GM23248 (cell line): ENCODE measurements at places on chromosomes 11 and 22.

- no peaks in the 10 kb centered on the region for H3K36me3 ChIP-seq
- no peak overlapping the region for H3K27ac ChIP-seq
- H3K4me1 ChIP-seq, result peaks cover 5% of the 10 kb centered on the region; the same call in 1 of the 2 replicates
- H3K4me3 ChIP-seq, result no peak overlapping the region
- no peaks in the 10 kb centered on the region for H3K27me3 ChIP-seq
- DNase-seq, result no peak
Measured at GRCh38 chr11:36581536-36581935, 12.8 kb upstream of the IFTAP start.

DNA sequence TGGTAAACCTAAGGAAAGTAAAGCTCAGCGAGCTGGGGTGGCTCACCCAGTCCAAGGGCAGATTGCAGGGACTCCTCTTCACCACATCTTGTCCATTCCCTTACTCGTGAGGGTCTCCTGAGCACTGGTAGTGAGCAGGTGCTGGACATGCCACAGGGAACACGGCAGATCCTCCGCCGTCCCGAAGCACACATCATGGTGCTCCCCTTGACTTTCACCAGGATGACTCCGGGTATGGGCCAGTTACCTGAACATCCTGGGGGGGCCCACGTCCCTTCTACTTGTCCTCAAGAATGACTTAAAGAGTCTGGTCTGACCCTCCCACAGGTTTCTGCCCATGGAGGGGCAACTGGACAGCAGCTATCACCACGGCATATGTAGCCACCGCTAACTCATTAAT is 8.0 kb upstream of the SF1 start:
- no peaks in the 10 kb centered on the region for H3K27me3 ChIP-seq
- H3K4me3 ChIP-seq, result no peak overlapping the region
- H3K4me1 ChIP-seq, result no peaks in the 10 kb centered on the region
- H3K27ac ChIP-seq, result no peak overlapping the region
- no peak for DNase-seq

GRCh38 chr11:47160753-47161133 is 15.9 kb downstream of the ARFGAP2 start:
- no peak for DNase-seq
- no peak overlapping the region for H3K4me3 ChIP-seq
- no peaks in the 10 kb centered on the region for H3K27me3 ChIP-seq

GRCh38 chr11:43712676-43713075 is 32.1 kb downstream of the HSD17B12 start:
- H3K4me1 ChIP-seq, result no peaks in the 10 kb centered on the region
- peak; percentile 5 for DNase-seq
- no peaks in the 10 kb centered on the region for H3K27me3 ChIP-seq
- H3K36me3 ChIP-seq, result no peaks in the 10 kb centered on the region
- no peak overlapping the region for H3K4me3 ChIP-seq

- no peaks in the 10 kb centered on the region for H3K4me1 ChIP-seq
- no peak overlapping the region for H3K4me3 ChIP-seq
- no peak overlapping the region for H3K27ac ChIP-seq
- no peaks in the 10 kb centered on the region; the same call in 1 of the 2 replicates for H3K36me3 ChIP-seq
- no peak for DNase-seq
Measured at GRCh38 chr11:4085575-4085974, 9.0 kb upstream of the RRM1 start.

DNA sequence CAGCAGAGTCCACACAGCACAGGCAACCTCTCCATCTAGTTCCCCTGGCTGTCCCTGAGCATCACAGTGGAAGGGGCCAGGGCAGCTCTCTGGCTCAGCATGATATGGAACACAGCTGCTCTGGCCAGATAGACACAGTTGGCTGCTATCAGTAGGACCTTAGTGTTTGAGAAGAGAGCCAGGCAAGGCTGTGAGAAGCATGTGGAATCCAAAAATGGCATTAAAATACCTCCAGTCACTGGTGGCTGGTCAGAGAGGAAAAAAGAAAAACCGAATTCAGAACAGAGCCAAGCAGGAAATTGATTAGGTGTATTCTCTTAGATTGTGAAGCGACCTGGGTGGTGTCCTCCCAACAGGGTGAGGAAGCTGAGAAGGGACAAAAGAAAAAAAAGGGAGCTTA is 27.9 kb downstream of the SERPINH1 start:
- no peak for DNase-seq
- no peaks in the 10 kb centered on the region for H3K27me3 ChIP-seq
- H3K27ac ChIP-seq, result no peak overlapping the region
- H3K4me1 ChIP-seq, result no peaks in the 10 kb centered on the region

DNA sequence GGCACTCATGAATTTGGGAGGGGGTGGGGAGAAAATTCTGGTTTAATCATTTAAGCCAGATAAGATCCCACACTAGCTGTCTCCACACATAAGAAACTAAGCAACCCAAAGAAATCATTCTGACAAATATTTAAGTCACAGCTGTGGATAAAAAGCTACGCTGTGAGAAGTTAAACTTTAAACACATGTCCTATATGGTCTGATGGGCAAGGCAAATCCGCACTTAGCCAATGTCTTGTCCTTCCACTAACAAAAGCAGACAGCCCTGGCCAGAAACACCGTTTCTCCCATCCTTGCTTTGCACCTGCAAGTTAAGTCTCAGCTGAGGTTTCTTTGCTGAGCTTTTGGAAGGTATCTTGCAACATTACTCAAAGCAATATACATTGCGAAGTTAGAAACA is 68.0 kb downstream of the ETS1 start:
- H3K4me3 ChIP-seq, result peak overlapping the region; percentile 99
- H3K27ac ChIP-seq, result peak overlapping the region; percentile 99
- H3K36me3 ChIP-seq, result 0 out of 2 replicates have a peak, but pooled peaks cover 7% of the 10 kb centered on the region

- no peaks in the 10 kb centered on the region; the same call in none of the 2 replicates for H3K27me3 ChIP-seq
- H3K36me3 ChIP-seq, result no peaks in the 10 kb centered on the region
- no peak overlapping the region for H3K4me3 ChIP-seq
Measured at GRCh38 chr11:131137046-131137445, 220.8 kb upstream of the SNX19 start.

GRCh38 chr11:101269390-101269789 is 139.8 kb upstream of the PGR start:
- no peaks in the 10 kb centered on the region for H3K4me1 ChIP-seq
- no peaks in the 10 kb centered on the region for H3K36me3 ChIP-seq
- no peaks in the 10 kb centered on the region for H3K27me3 ChIP-seq
- no peak overlapping the region for H3K4me3 ChIP-seq
- no peak for DNase-seq

DNA sequence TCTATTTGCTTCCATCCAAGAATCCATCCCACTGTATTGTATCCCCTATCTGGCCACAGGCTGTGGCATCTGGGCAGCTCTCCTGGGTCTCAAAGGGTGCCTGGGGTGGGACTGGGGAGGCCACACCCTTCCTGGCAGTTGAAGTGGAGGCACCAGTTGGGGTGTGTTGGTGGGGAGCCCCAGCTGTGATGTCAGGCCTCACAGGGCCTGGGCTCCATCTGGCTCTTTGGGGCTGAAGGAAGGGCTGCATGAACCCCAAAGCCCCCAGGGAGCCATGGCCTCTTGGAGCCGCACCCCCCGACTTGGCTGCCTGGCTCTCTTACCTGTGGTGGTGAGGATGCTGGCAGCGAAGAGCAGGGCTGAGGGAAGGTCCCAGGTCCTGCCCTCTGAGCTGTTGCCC is 469 bp downstream of the KCNK7 start:
- no peaks in the 10 kb centered on the region for H3K27me3 ChIP-seq
- no peak overlapping the region for H3K4me3 ChIP-seq
- H3K36me3 ChIP-seq, result 0 out of 2 replicates have a peak, but pooled peaks cover 6% of the 10 kb centered on the region
- no peak overlapping the region for H3K27ac ChIP-seq
- DNase-seq, result no peak

DNA sequence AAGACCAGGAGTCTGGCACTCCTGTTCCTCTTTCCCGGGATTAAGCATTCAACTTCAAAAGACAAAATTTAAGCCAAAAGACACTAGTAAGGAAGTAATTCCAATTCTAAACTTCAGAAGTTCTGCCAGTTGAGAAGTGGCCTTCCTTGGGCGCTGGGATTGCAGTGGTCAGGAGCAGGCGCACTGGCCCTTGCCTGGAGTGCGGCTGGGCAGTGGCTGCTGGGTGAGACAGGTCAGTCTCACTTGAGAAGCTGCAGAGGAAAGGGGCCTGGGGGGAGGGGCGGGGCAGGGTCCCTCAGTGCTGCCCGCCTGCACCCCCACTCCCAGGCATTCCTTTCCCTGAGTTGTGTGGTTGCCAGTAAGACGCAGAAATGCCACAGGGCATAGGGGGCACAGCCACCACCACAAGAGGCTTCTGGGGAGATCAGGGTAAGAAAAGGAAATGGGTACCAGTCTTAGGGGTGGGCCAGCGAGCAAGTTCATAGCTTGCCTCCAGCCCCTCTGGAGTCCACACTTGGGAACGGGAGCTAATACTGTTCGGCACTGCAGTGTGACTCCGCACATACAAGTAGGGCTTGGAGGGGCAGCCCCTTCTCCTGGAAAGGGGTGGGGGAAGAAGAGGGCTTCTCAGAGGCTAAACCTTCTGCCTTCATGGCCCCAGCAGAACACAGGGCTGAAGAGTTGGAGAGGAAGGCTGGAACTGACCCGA is 5.5 kb downstream of the MRPL49 start:
- DNase-seq, result no peak
- H3K4me1 ChIP-seq, result peaks cover 9% of the 10 kb centered on the region

DNA sequence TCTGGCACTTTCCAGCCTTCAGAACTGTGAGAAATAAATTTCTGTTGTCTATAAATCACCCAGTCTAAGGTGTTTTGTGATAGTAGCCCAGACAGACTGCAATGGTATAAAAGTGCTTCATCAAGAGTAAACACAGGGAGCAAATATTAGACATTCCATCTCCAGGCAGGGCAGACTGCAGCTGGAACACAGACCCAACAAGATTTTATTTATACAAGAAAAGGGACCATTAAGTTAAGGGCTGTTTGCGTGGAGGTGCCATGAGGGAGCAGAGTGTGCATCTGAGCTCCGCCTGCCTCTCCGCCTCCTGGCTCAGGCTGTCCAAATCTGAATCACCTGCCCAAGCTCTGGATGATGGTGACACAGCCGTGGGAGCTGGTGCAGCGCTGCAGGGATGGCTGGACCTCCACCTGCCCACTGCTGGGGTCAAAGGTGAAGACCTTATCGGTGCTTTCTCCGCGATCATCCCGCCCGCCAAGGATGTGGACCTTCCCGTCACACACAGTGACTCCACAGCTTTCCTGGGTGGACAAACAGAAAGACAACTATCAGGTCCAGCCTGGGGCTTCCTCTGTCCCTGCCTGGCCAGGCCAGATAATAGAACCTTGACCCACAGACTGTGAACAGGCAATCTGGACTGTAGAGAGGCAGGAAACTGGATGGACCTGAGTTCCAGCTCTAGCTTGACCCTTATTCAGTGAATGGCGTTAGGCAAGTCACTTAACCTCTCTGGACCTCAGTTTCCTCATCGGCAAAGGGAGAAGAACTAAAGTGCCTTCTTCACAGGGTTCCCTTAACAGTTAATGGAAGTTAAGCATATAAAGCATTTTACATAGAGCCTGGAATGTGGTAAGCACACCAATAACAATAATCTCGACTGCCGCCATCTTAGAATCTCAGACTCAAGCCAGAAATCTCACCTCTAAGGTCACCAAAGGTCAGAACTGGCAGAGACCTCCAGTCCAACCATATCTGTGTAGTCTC is 10.5 kb downstream of the KLHL35 start:
- H3K27me3 ChIP-seq, result no peaks in the 10 kb centered on the region
- H3K27ac ChIP-seq, result no peak overlapping the region
- H3K36me3 ChIP-seq, result peaks cover 7% of the 10 kb centered on the region; the same call in 1 of the 2 replicates
- H3K4me3 ChIP-seq, result no peak overlapping the region

DNA sequence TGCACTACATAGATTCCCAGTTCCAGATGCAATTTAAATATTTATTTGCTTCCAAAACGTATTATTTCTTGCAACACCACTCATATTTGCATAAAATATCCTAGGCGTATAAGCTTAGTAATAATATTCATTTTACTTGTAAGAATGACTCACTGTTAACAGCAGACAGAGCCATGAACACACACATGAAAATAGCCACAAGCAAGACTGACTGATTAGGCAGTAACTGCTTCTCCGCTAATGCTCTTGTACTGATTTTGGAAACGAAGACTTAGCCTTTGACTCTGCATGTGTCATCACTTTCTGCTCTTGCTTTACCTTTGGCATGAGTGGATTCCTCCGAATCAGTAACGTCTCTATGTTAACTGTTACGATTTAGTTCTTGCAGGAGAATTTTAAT is 6.0 kb downstream of the OR10Q1 start:
- no peak overlapping the region for H3K4me3 ChIP-seq
- no peaks in the 10 kb centered on the region for H3K36me3 ChIP-seq
- no peaks in the 10 kb centered on the region for H3K4me1 ChIP-seq
- H3K27me3 ChIP-seq, result no peaks in the 10 kb centered on the region
- no peak overlapping the region for H3K27ac ChIP-seq

DNA sequence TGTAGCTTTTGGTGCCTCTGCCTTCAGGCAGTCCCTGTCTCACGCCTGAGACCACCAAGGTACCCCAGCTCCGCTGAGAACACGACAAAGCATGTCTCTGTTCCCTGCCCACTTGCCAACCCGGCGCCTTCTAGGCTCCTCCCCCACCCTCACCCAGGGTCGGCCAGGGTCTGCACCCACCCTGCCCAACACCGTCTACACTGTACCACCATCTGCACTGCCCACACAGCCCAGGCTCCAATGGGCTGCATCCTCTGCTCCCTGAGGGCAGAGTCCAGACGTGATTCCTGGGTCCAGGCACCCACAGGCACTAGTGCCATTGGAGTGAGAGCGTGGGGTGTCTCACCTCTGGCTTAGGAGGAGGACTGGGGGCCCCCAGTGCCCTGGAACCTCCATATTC is 22.8 kb upstream of the ACR start:
- H3K27ac ChIP-seq, result no peak overlapping the region
- no peaks in the 10 kb centered on the region for H3K4me1 ChIP-seq
- H3K4me3 ChIP-seq, result no peak overlapping the region
- H3K27me3 ChIP-seq, result 0 out of 2 replicates have a peak, but pooled peaks cover 8% of the 10 kb centered on the region
- DNase-seq, result no peak
- no peaks in the 10 kb centered on the region for H3K36me3 ChIP-seq

GRCh38 chr11:69559181-69559580 is 77.7 kb downstream of the LINC01488 start:
- peak; percentile 10 for DNase-seq
- H3K27ac ChIP-seq, result no peak overlapping the region
- H3K4me3 ChIP-seq, result no peak overlapping the region
- no peaks in the 10 kb centered on the region for H3K36me3 ChIP-seq
- peaks cover 14% of the 10 kb centered on the region for H3K4me1 ChIP-seq

DNA sequence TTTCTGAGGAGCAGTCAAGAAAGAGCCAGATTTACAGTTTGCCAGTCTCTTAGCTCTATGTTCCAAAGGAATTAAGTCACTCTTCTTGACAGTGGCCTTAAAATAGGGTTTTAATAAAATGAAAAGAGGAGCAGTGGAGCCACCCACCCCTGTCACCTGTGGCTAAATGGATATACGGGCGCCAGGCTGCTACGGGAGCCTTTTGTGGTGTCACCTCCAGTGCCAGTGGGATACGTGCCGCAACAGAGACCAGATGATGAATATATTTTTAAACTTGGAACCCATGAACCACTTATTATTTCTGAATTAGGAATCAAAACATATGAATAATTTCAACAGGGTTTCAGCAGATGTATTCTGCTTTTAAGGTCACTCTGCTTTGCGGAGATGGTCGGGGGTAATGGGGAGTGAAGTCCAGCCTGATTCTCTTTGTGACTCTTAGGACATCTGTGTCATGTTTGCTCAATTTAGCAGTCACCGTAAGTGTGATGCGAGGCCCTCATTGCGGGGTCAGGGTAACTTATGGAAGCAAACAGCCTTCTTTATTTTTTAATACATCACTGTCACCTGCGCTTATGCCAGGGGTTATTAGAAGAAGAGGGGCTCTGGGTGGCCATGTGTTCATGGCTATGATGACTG is 64.3 kb downstream of the ZBTB16 start:
- no peak overlapping the region for H3K27ac ChIP-seq
- H3K36me3 ChIP-seq, result no peaks in the 10 kb centered on the region
- H3K4me3 ChIP-seq, result no peak overlapping the region
- H3K4me1 ChIP-seq, result no peaks in the 10 kb centered on the region
